GM12865 (cell line): ENCODE measurements at places on chromosomes 3 and 15.
A peak's percentile ranks its signal among the peaks of the same experiment; 100 is the strongest.

- DNase-seq, result no peak
Observed at GRCh38 chr15:99669250-99669649, 64.0 kb downstream of the LYSMD4 start.

GRCh38 chr15:29968099-29968894, 114.5 kb upstream of the GOLGA8J start:
- no peak for DNase-seq

- no peak for DNase-seq
Observed at GRCh38 chr3:39499651-39500273, 32.3 kb downstream of the MOBP start.

GRCh38 chr3:151351648-151352047, 22.3 kb upstream of the P2RY13 start:
- no peak for DNase-seq

DNA sequence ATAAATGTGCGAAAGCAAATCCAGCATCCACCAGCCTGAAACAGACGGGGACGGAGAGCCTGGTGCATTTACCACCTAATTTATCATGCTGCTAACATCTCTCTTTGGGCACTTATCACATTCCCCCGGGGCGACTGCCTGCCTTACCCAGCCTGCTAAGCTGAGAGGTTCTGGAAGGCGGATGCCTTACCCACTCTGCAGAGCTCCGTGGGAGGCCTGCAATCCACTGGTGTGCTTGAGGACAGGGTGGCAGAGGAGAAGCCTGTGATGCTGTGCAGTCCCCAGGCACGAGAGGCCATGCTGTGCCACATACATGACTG, 25.5 kb downstream of the MGLL start:
- DNase-seq, result no peak

DNA sequence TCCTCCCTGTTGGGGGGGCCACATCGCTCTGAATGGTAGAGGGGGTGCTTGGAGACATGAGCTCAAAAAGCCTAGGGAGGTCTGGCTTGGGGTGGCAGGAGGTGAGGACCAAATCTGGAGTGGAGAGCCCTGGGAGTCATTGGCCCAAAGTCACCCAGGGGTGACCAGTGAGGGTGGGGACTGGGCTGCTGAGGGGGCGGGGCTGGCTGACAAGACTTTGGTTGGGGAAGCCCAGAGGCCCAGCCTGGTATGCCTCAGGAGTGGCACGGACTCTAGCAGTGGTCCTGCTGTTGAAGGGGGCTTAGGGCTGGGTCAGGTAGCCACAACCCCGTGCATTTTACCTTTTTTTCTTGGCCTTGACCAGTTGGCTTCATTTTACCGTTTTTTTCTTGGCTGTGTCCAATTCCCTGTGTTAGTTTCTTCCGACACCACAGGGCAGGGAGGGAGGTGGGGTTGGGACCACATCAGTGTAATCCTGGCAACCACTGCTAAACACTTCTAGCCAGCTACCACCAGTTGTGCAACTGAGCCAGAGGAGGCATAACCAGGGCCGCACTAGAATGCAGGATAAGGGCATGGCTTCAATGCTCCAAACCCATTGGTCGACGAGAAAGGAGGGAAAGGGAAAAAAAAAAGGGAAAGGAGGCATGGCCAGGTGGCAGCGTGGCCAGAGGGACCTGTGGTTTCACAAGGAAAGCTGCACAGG, 105.3 kb upstream of the C2CD4B start:
- no peak for DNase-seq

DNA sequence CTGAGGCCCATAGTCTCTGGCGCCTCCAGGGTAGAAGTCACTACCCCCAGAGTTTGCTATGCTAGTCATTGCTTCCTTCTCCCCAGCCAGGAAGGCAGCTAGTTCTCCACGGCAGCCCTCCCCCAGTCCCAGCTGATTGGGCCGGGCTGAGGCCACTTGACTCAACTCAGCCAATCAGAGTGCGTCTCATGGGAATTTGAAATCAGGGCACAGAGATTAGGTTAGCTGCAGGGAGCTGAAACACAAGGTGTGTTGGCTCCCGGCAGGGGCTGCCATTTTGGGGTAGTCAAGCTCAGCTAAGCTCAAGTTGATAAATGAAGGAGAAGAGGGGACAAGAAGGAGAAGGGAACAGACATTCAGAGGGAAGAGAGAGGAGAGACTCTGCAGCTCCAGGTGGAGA, 32.8 kb downstream of the LINGO1 start:
- DNase-seq, result peak; percentile 58

DNA sequence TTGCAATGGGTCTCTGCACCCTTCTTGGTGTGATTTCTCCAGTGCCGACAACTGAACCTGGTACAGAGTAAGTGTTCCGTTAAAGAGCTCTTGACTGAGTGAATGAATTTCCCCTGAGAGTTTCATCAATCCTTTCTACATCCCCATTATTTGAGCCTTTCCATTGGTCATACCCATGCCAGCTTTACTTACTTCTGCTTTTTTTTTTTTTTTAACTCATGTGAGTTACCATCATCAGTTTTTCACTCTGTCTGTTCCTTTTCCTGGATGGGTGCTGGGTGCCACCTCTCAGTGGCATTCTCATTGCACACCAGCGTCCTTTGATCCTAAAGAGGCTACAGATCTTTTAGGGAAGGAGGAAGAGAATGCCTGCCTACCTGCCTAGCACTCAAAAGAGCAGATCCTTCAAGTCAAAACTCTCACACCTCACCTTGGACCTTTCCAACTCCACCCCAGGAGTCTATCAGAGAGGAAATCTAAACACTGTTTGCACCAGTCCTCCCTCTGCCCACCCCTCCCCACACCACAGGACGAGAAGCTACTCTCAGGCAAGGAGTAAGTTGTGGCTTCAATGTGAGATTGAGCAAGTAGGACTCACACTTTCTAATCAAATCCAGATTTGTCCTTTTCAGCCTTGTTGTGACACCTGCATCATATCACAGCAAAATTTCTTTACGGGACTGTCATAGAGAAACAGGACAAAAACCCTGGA, 13.1 kb upstream of the USP3 start:
- no peak for DNase-seq

DNA sequence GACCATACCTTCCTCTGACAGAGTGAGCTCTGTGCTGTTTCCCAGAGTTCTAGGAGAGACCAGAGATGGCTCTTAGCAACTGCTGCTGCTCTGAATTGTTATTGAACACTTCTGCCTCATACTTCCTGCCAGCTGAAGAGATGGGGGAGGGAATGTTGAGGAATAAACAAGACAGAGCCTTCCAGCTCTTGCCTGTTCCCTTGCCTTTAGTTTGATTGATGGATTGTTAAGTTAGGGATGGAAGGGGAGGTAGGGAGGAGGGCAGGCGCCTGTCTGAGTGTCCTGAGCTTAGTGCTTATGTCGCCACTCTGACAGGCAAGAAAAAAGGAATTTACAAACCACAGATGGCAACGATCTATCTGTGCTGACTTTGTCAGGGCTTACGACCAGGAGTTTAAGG, 42.8 kb downstream of the ZNF609 start:
- no peak for DNase-seq

- DNase-seq, result no peak
Observed at GRCh38 chr3:115626006-115626409, 2.7 kb downstream of the GAP43 start.

- DNase-seq, result peak; percentile 38
Observed at GRCh38 chr3:153484842-153485241, 322.8 kb downstream of the RAP2B start.

- DNase-seq, result no peak
Observed at GRCh38 chr3:102810937-102811336, 376.1 kb downstream of the ZPLD1 start.

DNA sequence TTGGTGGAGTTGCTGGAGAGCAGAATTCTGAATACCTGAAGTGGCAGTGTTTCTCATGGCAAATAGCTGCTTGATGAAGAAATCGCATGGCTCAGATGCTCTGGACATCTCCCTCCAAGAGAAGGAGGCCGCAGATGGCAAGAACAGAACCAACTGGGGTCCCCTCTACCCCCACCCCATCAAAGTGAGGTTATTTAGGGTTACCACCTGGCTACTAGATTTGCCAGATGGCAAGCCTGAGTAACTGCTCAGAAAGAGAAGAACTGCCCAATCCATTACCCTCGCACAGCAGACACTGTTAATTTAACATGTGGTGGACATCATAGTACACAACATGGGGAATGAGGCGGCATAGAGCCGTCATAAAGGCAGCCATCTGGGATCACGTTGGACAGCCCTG, 30.5 kb upstream of the LIPC start:
- no peak for DNase-seq

GRCh38 chr15:60960517-60960916, 268.6 kb downstream of the RORA start:
- no peak for DNase-seq

GRCh38 chr3:194120789-194121770, 14.9 kb upstream of the HES1 start:
- no peak for DNase-seq

- no peak for DNase-seq
Observed at GRCh38 chr15:57883701-57884100, 177.2 kb downstream of the POLR2M start.

GRCh38 chr15:41870689-41871081, 23.2 kb downstream of the SPTBN5 start:
- no peak for DNase-seq

GRCh38 chr15:44207643-44208042, 12.6 kb upstream of the FRMD5 start:
- no peak for DNase-seq

GRCh38 chr3:187999821-188000220, 154.1 kb upstream of the LPP start:
- DNase-seq, result no peak

GRCh38 chr3:24299246-24299805, 195.3 kb downstream of the THRB start:
- no peak for DNase-seq

DNA sequence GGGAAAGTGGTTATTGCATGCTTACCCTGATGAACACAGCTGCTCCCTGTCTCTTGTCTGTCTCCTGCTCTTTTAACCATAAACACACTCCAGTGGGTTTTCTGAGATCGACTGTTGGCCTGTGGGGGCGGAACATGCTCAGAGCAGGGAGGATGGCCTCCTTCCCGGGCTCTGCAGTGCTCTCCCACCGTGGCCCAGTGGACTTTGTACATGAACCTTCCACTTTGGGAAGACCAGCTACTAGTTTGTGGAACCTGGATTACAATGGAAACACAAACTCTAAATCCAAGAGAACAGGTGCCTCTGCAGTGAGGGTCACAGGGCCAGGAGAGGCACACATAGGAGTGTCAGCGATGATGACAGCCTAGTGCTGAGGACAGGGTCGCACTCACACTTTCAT, 56.5 kb downstream of the KLF13 start:
- no peak for DNase-seq

- no peak for DNase-seq
Observed at GRCh38 chr3:133135306-133135705, 97.1 kb downstream of the TMEM108 start.

DNA sequence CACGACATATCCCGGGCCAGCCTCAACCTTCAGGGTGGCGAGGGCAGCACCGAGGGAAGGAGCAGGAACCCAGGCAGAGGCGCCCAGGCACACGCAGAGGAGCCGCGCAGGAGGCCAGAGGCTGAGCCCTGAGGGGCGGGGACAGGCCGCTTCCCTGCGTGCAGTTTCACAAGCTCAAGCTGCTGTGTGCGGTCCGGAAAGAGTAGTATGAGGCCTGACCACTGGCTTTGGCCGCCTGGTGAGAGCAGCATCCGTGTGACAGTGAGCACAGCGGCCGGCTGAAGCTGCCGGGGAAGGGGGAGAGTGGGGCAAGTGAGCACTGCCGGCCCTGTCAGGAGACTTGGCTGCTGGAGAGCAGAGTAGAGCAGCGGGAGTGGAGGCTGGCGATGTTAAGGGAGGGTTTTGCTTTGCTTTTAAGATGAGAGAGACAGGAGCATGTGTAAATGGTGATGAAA, 8.7 kb downstream of the ZDHHC19 start:
- peak; percentile 86 for DNase-seq

DNA sequence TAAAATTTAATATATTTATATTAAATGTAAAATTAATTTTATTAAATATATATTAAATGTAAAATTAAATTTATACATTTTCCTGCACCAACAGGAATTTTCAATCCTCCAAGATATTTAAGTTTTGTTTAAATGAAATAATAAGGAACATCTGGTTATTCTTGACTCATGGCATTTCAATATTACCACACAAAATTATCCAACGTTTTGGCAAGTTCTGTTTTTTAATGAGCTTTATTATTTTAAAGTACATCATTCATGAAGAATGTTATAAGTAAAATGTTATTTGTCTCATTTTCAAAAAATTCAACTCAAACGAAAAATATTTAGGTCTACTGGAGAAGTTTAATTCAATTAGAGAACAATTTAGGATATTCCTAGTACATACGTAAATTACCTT, 811.4 kb downstream of the NAALADL2 start:
- DNase-seq, result no peak

DNA sequence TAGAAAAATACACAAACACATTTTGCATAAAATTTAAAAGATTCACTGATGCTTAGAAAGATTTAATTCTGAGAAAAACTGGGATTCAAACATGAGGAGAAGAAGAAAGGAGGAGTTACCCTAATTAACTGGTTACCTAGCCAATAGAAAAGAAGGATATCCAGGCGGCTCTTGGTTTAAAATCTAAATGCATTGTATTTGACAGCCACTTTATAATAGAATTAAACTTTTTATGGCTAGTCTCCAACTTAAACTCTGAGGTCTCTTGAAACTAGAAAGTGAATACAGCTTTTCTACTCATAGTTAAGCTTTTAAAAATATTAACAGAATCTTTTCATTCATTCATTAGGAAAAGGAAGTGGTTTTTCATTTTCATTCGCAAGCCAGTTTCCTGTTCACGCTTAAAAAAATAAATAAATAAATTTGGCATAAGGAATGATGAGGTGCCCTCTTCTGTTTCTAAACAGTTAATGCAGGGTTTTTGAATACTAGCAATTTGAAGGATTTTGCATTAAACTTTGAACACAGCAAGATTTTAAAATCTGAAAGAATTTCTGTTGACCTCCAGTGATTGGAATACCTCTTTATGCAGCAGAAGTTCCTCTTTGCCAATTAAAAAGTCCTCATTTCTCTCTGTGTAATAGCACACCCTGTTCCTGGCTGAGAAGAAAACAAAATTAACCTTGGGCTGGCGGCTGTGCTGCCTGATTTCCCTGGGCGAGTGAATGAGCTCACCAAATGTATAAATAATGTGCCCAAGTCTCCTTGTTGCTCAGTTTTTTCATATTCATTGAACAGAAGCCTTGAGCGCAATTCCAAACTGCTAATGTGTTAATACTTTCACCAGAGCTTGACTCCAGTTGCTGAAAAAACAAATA, 105.1 kb downstream of the ZMAT3 start:
- DNase-seq, result peak; percentile 59

GRCh38 chr3:79113876-79114275, 653.9 kb downstream of the ROBO1 start:
- DNase-seq, result no peak

- no peak for DNase-seq
Observed at GRCh38 chr3:57098418-57099310, 38.2 kb downstream of the SPATA12 start.

GRCh38 chr3:169280010-169280585, 383.4 kb downstream of the MECOM start:
- no peak for DNase-seq

- no peak for DNase-seq
Observed at GRCh38 chr3:113268311-113268710, 57.0 kb downstream of the BOC start.

DNA sequence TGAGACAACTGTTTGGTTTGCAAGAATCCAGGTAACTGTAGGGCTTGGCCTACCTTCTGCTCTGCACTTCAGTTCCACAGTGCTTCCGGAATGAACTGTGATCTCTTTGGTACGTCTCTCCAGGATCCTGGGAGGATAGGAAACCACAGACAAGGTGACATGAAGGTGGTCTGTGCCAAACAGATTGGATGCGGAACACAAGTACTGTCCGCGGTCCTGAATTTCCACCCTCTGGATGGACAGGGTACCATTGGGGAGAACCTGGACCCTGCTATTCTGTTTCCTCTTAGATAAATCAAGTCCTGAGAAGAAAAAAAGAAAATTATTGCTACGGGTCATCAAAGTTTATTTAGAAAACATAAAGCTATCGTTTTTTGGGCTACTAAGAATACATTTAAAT, 17.3 kb downstream of the IGSF10 start:
- DNase-seq, result no peak
